ENCODE measurements at places on chromosomes 5 and 9. TPM values are rescaled to one million over a fixed set of nuclear protein-coding genes. Genes with fewer than 3 reads are reported as not detected.

Gene SV2C
- 0.05 TPM for total RNA-seq

GRCh38 chr5:150263801-150264621 lies 25.6 kb downstream of the CAMK2A start:
- H3K4me1 ChIP-seq: no peaks in the 10 kb centered on the region
- H3K4me3 ChIP-seq: no peak overlapping the region
- no peak overlapping the region for H3K27ac ChIP-seq
- no peaks in the 10 kb centered on the region for H3K36me3 ChIP-seq
- DNase-seq: no peak

Gene ADGRV1
- 2.2 TPM for total RNA-seq

GRCh38 chr5:103849934-103850333 lies 287.3 kb upstream of the NUDT12 start:
- H3K36me3 ChIP-seq: no peaks in the 10 kb centered on the region
- H3K4me3 ChIP-seq: no peak overlapping the region
- DNase-seq: no peak
- no peaks in the 10 kb centered on the region for H3K4me1 ChIP-seq

Gene CNTNAP3B
- total RNA-seq: 3.3 TPM

- H3K27ac ChIP-seq: peak within 1 kb of the TSS; percentile 58
- H3K27me3 ChIP-seq: peaks cover 36% of the 10 kb centered on the region
- DNase-seq: peak; percentile 56
- no peaks in the 10 kb centered on the region for H3K36me3 ChIP-seq
- H3K4me1 ChIP-seq: peaks cover 6% of the 10 kb centered on the region
Measured at GRCh38 chr5:10563945-10564837, at the start of gene ANKRD33B. TSS of gene ANKRD33B (plus strand) at chr5:10564070. CDS start at chr5:10564468, 398 bp downstream.

Gene SLC6A19
- total RNA-seq: 0.09 TPM

Data from thymus (tissue), 14 donors.